ENCODE measurements at places on chromosomes 6 and 20.

GRCh38 chr6:106334646-106335448 is 9.3 kb upstream of the ATG5 start:
- no peak for DNase-seq

GRCh38 chr6:3283641-3284435 is 25.1 kb downstream of the PSMG4 start:
- no peak for DNase-seq

DNA sequence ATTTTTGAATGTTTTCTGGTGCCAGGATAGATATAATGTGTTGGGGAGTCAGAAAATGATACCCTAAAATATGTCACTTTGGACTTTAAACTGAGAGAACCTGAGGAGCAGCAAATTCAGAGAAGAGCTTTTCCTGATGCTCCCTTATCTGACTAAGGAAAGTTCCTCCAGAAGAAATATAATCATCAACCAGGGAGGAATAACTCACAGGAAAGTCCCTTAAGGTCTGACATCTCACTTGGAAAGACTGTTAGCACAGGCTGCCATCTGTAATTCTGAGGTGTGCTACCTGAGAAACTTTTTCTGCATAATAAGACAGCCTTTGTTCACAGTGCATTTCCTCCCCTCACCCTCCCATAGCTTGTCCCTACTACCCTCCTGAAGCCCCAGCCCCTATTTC is 218.6 kb downstream of the SYNE1 start:
- DNase-seq: no peak

GRCh38 chr20:6765469-6766058 is 1.9 kb upstream of the BMP2 start:
- no peak for DNase-seq

DNA sequence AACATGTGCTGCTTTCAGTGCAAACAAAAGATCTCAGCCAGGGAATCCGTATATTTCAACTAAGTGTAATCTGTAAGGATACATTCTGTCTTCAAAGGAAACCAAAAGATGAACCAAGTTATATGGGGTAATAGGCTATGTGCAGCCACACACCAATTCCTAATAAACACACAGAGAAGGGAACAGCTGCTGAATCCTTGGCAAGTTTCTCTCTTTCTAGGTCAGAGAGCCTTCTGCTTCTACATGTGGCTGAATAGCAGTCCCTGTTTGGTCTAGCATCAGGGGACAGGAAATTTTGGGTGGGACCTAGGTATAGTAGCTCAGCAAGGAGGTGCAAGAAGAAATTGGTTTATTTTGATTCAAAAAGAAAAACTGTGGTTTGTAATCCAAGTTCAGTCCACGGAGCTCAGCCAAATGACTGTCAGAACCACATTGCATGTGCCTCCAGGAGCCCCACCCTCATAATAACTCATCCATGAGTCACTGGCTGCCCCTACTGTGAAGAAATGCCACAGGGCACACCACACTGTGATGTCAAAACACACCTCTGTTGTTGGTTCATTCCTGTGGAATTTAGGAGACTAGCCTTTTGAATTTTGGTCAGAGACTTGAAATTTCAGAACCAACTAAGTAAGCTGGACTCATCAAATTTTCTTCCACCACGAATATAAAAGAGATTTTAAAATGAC is 21.1 kb downstream of the SPTLC3 start:
- DNase-seq: no peak

GRCh38 chr6:136547871-136548270 is 2.4 kb downstream of the MAP7 start:
- DNase-seq: no peak

DNA sequence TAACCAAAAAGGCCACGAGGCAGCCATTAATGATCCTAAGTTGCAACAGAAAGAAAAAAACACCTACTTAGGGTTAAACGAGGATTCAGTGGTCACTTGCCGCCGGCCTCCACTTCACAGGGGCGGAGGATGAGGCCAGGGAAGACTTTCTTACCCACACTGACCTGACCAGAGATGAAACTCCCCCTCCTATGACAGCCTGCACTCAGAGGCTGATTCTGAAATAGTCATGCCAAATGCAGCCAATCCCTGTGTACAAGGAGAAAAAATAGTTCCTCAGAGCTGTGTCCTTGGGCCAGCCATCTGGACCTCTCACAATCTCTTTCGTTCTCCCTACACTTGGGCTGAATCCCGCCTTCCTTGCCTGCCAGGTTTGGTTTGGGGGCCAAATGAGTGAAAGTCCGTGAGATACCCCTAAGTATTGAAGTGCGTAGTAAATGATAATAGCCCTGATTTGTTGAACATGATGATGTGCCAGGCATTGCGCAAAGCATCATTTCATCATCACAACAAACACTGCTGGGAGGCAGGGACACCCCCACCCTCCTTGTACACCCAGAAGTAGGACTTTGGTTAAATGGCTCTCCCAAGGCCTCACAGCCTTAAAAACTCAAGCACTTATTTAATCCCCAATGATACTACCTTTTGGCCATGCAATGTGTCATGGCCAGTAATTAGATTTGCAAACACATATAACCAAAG is 3.2 kb upstream of the IRF4 start:
- no peak for DNase-seq

GRCh38 chr20:21554376-21554890 is 40.6 kb upstream of the NKX2-2 start:
- no peak for DNase-seq

DNA sequence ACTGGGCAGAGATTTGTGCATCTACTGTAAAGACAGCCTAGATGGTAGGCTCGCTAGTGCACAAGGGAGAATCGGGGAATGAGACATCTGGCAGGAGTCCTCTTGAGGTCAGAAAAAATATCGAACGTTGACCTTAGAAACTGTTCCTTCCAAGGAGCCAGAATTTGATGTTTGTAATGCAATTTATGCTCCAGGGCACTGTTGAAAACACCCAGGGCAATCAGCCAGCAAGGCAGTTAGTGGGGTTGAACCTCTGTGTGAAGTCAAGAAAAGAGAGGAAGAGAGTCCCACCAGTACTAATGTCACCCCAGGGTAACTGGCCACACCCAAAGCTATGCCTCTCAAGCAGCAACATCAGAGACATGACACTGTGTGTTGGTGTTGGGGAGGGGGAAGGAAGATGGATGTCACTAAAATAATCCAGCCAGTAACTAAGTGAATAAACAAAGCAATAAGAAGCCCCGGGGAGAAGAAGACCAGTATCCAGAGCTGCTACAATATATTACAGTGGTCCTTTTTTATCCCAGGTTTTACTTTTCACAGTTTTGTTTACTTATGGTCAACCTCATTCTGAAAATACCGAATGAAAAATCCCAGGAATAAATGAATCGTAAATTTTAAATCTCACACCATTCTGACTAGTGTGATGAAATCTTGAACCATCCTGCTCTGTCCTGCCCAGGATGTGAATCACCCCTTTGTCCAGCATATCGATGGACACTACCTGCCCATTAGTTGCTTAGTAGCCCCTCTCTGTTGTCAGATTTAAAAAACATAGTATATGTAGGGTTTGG is 32.9 kb upstream of the PDE10A start:
- DNase-seq: no peak

DNA sequence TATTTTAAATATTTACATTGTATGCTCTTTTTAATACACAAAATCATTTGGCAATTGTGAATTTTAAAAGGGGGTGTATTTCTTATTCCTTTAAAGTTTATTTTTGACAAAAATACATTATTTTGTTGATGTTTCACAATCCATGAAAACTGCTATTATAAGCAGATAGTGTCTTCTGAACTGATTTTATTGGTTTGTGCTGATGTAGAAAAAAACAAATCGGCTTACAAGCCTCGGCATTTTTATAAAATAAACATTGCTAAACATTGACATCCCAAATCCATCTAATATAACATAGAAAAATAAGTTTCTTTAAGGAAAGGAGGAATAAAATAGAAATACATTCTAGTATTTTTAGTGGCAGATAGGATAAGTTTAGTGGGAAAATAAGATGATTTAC is 634.7 kb downstream of the GRIK2 start:
- DNase-seq: no peak

DNA sequence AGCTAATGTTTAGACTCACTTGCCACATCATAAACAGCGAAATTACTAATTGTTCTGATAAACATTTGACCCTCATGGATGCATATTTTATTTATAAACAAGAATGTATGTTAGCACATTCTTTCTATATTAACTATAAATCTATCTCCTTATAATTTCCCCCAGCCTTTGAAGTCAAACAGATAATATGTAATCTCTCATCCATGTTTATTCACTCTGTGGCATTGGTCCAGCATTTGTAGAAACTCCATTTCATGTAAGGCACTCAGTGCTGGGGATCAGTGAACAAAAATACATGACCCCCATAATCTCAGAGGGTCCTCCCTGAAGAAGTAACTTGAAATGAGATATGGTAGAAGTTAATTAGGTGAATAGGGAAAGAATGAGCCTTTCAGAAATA is 856.9 kb downstream of the EYS start:
- no peak for DNase-seq

DNA sequence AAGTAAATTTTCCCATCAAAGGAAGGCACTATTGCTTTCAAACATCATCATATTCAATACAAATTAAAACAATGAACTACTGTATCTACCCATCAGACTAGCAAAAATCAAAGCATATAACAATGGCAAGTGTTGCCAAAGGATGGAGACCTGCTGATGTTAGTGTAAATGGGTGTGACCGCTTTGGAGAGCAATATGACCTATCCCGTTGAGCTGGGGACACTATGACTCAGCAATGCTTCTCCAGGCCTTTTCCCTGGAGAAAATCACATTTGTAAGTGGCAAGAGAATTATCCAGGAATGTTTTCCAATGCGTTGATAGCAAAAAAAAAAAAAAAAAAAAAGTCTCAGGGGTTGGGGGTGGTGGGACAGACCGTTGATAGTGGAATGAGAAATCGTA is 46.1 kb downstream of the PHACTR3 start:
- DNase-seq: no peak

- no peak for DNase-seq
These were observed 38.0 kb downstream of the RCAN2 start for GRCh38 chr6:46453216-46453615.

DNA sequence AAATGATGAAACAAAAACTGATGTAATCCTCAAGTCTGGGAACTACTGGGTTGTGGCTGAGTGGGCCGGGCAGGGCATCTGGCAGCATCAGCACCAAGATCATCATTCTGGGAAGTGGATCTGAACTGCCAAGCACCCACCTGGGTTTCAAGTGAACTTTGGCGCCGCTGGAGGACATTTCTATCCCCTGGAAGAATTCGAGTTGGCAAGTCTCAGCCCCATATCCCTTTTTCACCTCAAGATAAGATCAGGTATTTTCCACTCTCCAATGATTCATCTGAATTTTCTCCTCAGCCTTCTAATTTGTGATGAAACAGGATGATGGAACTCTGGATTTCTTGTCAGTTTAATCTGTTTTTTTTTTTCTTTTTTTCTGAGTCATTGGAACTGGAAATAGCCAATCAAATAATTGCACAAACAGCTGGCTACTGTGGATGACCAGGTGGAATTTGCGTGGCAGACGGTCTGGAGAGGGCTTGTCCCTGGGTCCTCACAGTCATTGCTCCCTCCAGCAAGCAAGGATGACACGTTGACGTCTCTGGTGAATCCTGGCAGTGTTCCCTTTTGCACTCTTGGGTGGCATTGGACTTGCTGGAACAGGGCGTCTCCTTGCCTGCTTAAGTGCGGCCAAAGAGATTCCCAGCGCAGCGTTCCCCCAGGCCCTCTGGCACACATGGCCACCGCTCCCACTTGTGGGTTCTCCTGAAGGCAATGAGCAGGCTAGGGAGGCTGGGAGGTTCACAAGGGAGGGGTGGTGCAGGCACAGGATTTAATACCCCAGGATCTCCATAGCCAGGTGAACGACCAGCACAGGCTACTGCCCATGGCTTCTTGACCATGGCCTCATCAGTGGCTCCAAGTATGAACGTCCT is 80.4 kb downstream of the DHX35 start:
- no peak for DNase-seq

DNA sequence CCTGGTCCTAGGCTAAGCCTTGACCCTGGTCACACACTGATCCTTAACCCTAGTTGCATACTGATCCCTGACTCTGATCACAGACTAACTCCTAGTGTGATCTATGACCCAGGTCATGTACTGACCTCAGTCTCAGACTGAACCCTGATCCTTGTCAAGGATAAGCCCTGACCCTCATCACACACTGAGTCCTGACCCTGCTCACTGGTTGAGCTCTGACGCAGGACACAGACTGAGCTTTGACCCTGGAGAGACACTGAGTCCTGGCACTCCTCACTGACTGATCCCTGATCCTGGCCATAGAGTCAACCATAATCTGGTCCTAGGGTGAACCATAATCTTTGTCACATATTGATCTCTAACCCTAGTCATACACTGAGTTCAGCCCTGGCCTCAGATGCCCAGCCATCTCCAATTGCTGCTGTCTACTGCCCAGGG is 37.9 kb downstream of the KCNB1 start:
- DNase-seq: no peak

DNA sequence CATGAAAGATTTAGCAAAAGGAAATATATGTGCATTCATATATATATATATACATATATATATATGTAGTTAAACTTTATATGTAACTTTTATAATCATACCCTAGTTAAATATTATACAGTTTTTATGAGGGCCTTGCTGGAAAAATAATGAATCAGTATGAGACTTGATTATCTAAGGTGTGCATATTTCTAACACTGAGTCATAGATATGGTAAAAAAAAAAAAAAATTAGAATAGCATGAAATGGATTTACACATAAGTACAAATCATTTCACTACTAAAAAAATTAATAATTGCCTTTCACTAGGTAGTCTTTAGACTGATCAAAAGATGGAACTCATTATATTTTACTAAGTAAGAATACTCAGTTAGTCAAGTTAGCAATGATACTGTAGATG is 51.3 kb upstream of the DST start:
- no peak for DNase-seq

DNA sequence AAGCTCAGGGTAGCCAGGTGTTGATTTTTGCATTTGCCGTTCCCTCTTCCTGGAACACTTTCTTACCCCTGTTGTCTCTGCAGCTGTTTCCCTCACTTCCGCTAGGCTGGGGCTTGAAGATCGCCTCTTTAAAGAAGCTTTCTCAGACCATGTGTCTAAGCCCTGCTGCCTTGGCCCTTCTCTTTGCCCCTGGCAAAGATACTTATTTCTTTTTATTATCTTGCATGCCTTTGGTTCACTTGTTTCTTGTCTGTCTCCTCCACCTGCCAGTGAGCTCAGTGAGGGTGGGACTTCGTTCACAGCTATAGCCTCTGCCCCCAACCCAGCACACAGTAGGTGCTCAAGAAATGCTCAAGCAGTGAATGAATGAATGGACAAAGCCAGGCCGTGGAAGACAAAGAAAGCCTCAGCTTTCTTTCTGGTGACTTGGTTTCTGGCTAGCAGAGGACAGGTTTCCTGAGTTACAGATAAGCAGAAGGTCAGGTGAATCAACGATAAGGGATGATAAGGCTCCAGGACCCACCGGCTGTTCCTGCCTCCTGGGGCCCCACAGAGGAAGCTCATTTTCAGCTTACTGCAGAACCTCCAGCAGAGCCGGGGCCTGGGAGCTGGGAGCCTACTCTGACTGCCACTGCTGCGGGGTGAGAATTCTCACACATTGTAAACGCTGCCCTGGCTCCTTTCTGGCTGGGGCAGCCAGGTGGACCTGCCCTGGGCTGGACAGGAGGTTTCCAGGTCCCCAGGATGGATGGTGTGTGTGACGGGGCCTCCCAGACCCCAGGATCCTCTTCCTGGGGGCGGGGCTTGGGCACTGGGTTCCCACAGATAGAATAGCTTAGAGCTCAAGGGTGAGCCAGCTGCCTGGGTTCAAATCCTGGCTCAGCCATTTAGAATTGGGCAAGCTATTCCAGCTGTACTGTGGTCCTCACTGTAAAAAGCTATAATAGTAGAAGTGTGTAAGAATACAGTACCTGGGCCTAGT is 29.8 kb downstream of the SNAI1 start:
- peak; percentile 55 for DNase-seq
